ENCODE measurements at places on chromosomes 16 and 17. TPM values are rescaled to one million over a fixed set of nuclear protein-coding genes. Genes with fewer than 3 reads are reported as not detected.

GRCh38 chr17:17491546-17491988, 4.6 kb downstream of the RASD1 start:
- ATAC-seq, result no peak

DNA sequence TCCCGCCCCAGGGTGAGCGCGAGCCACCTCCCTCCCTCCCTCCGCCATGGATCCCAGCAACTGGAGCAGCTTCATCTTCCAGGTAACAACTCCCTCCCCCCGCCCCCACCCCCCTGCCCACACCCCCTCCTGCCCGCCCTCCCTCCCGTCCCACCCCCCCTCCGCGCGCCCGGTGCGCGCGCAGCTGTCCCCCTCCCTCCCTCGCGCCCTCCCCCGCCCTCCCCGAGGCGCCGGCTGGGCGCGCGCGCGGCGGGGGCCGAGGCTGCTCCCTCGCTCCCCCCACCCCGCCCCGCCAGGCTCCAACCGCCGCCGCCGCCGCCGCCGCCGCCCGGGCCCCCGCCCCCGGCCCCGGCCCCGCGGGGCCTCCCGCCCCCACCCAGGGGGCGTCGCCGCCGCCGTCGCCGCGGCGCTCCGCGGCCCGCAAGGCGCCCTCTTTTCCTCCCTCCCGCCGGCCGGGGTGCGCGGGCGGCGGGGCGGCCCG, at the start of gene MAZ:
TSS of gene MAZ (plus strand) at position 431 of the 481 bp plus-strand sequence. CDS start 173 bp downstream, outside the sequence.
- ATAC-seq, result no peak

DNA sequence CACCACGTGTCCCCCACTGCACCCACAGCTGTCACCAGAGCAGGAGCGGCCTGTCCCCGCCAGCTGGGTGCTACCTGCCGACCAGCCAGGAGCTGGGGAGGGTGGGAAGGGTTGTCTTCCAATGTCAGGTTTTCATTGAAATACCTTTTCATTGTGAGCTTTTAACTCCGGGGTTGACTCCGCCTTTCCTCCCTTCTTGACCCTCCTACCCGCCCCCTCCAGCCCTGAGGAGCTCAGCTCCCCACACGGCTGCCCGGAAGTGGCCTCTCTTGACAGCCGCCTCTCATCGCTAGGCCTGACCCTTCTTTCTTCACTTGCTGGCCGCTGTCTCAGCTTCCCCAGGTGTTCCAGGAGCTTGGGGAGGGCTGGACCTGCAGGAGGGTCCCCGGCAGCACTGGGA, 21.2 kb upstream of the GNG13 start:
- ATAC-seq, result no peak

The TMEM238L gene
- not detected for total RNA-seq

Measured in activated T-helper 17 cell treated with anti-CD3 and anti-CD28 coated beads, Interleukin-2, amount 50 U/mL, for 72 hours (primary cell).